ENCODE measurements at places on chromosomes 16 and 17.

DNA sequence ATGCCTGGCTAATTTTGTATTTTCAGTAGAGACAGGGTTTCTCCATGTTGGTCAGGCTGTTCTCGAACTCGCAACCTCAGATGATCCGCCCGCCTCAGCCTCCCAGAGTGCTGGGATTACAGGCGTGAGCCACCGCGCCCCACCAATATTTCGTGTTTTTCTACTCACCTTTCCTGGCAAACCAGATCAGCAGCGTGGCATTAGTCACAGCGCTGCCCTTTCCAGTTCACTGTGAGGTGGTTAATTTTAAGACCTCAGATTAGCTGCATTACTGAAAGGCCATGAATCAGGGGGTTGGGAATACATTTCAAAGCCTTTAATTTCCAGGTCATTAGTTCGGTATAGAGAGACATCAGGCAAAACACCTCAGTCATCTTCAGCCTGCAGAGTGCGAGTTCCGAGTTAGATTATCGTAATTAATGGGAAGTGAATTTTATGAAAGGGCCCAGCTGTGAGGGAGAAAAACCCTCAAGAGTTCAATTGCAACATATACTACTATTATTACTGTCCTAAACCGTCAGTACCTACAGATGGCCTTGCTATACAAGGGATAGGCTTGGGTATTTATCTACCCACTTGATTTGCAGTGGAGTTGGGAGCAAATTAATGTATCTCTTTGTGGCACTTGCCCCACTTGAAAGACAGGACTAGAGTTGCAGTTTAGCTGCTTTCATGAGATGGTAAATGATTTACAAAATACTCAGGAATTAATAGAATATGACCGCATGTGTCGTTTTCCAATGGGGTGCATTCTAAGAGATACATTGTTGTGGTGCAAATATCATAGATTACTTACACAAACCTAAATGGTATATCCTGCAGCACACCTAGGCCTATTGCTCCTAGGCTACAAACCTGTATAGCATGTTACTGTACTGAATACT lies 2.1 kb upstream of the USP32 start:
- DNase-seq = no peak

DNA sequence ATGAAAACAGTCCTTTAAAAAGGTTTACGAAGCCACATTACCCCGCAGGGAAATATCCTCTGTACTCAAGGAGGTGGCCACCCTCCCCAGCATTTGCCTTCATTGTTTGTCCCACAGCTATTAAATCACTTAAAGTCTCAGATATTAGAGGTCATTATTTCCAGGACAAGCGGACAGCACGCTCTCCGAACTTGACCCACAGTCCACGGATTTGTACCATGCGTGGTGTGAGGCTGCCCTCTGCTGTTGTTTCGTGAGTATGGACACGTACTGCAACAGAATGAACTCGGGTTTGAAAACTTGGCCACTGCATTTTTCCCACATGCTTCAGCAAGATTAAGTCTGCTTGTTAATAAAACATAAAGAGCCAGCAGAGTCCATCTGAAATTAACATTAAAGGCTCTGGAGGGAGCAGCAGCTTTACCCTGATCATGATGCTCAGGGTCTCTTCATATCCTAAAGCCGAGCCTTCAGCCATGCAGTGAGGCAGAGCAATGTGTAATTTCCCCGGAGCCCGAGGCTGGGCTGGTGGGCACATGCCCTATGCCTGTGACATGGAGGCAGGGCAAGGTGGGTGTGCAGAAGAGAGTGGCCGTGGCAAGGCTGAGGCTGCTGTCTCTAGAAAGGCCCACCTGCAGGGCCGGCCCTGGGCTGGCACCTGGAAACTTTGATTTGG lies 19.7 kb downstream of the MEAK7 start:
- no peak for DNase-seq

DNA sequence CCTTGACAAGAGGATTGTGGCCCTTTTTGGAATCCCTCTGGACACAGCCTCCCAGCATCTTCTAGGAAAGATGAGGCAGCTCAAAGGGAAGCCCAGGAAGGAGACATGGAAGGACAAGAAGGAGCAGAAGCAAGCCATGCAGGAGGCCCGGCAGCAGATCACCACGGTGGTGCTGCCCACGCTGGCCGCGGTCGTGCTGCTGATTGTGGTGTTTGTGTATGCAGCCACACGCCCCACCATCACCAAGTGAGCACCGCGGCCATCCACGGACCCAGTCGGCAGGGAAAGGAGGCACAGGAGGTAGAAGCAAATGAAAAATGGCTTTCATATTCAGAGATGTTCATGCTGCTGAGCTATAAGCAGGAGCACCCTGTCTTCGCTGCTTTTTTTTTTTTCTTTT lies 10.9 kb upstream of the MEIOC start:
- DNase-seq = no peak

DNA sequence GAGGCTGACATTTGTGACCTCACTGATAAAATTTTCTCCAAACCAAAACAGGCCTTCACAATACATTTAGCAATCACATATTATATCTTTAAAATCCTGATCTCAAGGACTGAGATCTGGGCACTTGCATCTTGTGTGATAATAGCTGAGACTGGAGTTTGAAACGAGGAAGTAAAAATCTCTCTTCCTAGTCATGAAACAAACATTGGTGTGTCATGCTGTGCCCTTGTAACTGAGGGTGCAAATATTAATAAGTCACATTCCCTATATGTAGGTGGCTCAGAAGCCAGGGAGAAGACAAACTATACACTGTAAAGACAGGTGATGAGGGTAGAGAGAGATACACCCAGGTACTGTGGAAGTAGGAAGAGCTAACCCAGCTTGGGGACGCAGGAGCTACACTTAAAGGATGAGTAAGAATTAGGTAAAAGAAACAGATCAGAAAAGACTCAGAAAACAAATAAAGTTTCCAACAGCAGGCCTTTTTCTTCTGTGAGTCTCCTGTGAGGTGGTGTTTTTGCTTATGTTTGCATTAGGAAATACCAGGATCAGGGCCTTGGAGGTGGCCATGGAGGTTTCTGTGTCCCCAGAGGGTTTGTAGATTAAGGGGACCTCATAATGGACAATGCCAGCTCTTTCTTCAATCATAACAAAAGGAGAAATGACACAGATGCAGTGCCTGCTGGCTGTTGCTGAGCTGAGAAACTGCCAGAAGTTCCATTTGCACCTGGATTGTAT lies 335.7 kb downstream of the GRIN2A start:
- DNase-seq = no peak

GRCh38 chr17:78595135-78595810 lies 18.1 kb upstream of the DNAH17 start:
- no peak for DNase-seq

GRCh38 chr17:75341784-75342486 lies 52.7 kb upstream of the SLC25A19 start:
- DNase-seq = no peak

GRCh38 chr17:76640550-76641380 lies 2.8 kb downstream of the ST6GALNAC1 start:
- DNase-seq = no peak

DNA sequence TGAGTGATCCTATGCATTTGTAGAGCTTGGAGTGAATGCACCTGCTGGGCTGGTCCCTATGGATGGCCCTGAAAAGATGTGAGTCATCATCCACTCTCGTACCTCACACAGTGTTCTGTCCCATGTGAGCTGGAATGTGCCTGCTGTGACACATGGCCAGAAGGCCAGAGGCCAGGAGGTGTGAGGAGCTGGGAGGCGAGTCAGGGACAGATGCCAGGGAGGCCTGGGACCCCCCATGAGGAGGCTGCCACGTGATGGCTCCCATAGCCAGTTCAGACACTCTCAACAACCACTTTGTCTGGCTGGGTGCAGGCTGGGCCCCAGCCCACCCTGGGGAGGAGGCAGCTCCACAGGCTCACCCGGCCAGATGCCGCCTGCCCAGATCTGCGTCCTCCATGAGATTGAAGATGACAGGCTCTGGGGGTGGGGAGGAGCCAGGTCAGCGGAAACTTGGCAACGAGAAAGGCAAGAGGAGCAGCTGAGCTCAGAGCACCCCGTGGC lies 168.8 kb downstream of the C16orf78 start:
- no peak for DNase-seq

- DNase-seq = no peak
Measured at GRCh38 chr17:21245639-21246084, 7.5 kb downstream of the NATD1 start.

- DNase-seq = no peak
Measured at GRCh38 chr17:48270899-48271298, 159.1 kb downstream of the SKAP1 start.

DNA sequence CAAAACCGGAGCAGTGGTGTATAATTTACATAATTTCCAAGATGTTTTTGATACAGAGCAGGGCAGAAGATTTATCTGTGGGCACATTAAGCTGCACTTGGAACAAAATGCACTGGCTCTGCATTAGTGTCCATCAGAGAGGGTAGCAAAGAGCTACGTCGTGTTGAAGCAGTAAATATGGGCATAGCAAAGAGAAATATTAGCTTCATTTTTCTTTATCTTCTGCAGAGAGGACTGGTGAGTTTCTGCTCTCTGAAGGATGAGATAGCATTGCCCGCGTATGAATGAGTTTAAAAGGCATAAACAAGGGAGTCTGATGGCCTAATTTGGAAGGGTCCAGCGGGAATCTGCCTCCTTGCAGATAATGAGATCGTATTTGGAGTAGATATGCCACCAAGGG lies 227.8 kb upstream of the CDH11 start:
- DNase-seq = no peak
